Tibial nerve (tissue), 4 donors: ENCODE measurements at places on chromosomes 13 and 19. TPM values are rescaled to one million over a fixed set of nuclear protein-coding genes. Genes with fewer than 3 reads are reported as not detected.

ZNF98 gene
- 9.4 TPM for total RNA-seq

SYCN gene
- not detected for total RNA-seq

OLFM4 gene
- 1.7 TPM for total RNA-seq

VMAC gene
- 8.3 TPM for total RNA-seq

RPL18 gene
- 2,285 TPM for total RNA-seq

- H3K4me1 ChIP-seq: no peaks in the 10 kb centered on the region
- H3K36me3 ChIP-seq: no peaks in the 10 kb centered on the region
- no peak overlapping the region for H3K27ac ChIP-seq
- no peak for DNase-seq
These were observed 45.7 kb downstream of the CD320 start for GRCh38 chr19:8262431-8262830.

- no peak for DNase-seq
- H3K27me3 ChIP-seq: no peaks in the 10 kb centered on the region
- H3K4me3 ChIP-seq: no peak overlapping the region
- H3K36me3 ChIP-seq: no peaks in the 10 kb centered on the region
These were observed 4.0 kb upstream of the ZNF222 start for GRCh38 chr19:44021221-44021620.

DNA sequence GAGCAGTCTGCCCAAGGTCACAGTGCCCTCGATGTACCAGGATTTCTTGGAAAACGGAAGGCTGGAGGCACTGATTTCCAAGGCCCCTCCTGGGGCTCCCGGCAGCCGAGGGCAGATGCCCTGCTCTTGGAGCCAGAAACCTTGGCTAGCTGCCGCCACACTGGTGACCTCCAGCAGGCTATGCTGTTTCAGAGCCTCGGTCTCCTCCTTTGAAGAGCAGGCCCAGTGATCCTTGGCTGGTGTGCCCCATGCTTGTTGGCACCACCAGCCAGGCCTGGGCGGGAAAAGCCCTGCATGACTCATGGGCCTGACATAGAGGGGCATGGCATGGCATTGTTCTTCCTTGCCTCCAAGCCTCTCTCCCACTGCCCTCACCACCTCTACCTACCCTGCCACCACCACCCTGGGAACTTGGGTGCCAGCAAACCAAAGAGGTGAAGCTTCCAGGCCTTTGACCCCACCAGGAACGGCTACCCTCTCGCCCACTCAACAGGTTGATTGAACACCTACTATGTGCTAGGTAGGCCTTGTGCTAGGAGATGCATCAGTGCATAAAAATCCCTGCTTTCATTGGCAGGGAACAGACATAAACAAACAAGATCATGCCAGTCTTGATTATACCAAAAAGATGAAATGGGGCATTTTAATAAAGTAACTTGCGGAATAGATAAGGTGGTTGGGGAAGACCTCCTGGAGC is 1.6 kb upstream of the CLEC11A start:
- DNase-seq: no peak
- no peaks in the 10 kb centered on the region for H3K27me3 ChIP-seq
- H3K36me3 ChIP-seq: no peaks in the 10 kb centered on the region
- no peak overlapping the region for H3K4me3 ChIP-seq
- H3K27ac ChIP-seq: no peak overlapping the region
- H3K4me1 ChIP-seq: peaks cover 25% of the 10 kb centered on the region

GRCh38 chr13:89812856-89813255 is 1534.6 kb upstream of the MIR17HG start:
- H3K36me3 ChIP-seq: no peaks in the 10 kb centered on the region
- H3K27me3 ChIP-seq: no peaks in the 10 kb centered on the region

- H3K36me3 ChIP-seq: no peaks in the 10 kb centered on the region
- no peak for DNase-seq
- H3K4me3 ChIP-seq: no peak overlapping the region
- no peaks in the 10 kb centered on the region for H3K4me1 ChIP-seq
- H3K27me3 ChIP-seq: no peaks in the 10 kb centered on the region
These were observed 516.6 kb upstream of the NBEA start for GRCh38 chr13:34425327-34425949.

GRCh38 chr13:67943116-67943515 is 713.0 kb upstream of the PCDH9 start:
- no peak for DNase-seq
- no peaks in the 10 kb centered on the region for H3K27me3 ChIP-seq
- H3K36me3 ChIP-seq: no peaks in the 10 kb centered on the region
- H3K4me3 ChIP-seq: no peak overlapping the region

- DNase-seq: no peak
- no peak overlapping the region for H3K4me3 ChIP-seq
- peaks cover 80% of the 10 kb centered on the region for H3K4me1 ChIP-seq
- no peak overlapping the region for H3K27ac ChIP-seq
- no peaks in the 10 kb centered on the region for H3K27me3 ChIP-seq
These were observed 1.5 kb downstream of the ZNF581 start for GRCh38 chr19:55644842-55645511.

DNA sequence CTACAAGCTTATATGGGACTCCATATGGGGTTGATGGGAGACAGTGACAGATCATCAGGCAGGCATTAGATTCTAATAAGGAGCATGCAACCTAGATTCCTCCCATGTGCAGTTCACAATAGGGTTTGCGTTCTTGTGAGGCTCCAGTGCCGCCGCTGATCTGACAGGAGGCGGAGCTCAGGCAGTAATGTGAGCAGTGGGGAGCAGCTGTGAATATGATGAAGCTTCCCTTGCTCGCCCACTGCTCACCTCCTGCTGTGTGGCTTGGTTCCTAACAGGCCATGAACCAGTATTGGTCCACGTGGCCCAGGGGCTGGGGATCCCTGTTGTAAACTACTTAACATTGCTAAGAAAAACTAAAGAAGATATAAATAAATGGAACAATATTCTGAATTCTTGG is 378.4 kb downstream of the KCNRG start:
- H3K4me1 ChIP-seq: no peaks in the 10 kb centered on the region
- H3K4me3 ChIP-seq: no peak overlapping the region
- H3K27ac ChIP-seq: no peak overlapping the region
- H3K27me3 ChIP-seq: no peaks in the 10 kb centered on the region
- no peaks in the 10 kb centered on the region for H3K36me3 ChIP-seq

- no peaks in the 10 kb centered on the region for H3K27me3 ChIP-seq
- H3K27ac ChIP-seq: no peak overlapping the region
- H3K4me3 ChIP-seq: no peak overlapping the region
- H3K4me1 ChIP-seq: no peaks in the 10 kb centered on the region
These were observed 29.9 kb downstream of the ZDHHC20 start for GRCh38 chr13:21429211-21429610.

DNA sequence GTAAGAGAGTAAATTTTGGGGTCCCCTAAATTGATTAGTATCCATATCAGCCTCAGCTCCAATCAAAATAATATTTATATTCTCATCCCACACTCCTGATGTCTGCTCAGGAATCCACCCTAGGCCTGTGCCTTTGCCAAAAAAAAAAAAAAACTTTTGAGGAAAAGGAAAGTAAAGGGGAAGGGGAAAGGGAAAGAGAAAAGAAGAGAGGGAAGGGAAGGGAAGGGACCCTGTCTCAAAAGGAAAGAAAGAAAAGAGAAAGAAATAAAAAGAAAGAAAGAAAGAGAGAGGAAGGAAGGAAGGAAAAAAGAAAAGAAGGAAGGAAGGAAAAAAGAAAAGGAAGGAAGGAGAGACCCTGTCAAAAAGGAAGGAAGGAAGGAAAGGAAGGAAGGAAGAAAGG is 91.8 kb upstream of the CACNA1A start:
- H3K36me3 ChIP-seq: no peaks in the 10 kb centered on the region
- no peak overlapping the region for H3K27ac ChIP-seq
- no peak for DNase-seq
- H3K27me3 ChIP-seq: peaks cover 5% of the 10 kb centered on the region

GRCh38 chr19:51227966-51228365 is 3.1 kb downstream of the CD33 start:
- no peaks in the 10 kb centered on the region for H3K36me3 ChIP-seq
- H3K27ac ChIP-seq: no peak overlapping the region
- no peak overlapping the region for H3K4me3 ChIP-seq
- no peaks in the 10 kb centered on the region for H3K27me3 ChIP-seq
- no peak for DNase-seq
- no peaks in the 10 kb centered on the region for H3K4me1 ChIP-seq

DNA sequence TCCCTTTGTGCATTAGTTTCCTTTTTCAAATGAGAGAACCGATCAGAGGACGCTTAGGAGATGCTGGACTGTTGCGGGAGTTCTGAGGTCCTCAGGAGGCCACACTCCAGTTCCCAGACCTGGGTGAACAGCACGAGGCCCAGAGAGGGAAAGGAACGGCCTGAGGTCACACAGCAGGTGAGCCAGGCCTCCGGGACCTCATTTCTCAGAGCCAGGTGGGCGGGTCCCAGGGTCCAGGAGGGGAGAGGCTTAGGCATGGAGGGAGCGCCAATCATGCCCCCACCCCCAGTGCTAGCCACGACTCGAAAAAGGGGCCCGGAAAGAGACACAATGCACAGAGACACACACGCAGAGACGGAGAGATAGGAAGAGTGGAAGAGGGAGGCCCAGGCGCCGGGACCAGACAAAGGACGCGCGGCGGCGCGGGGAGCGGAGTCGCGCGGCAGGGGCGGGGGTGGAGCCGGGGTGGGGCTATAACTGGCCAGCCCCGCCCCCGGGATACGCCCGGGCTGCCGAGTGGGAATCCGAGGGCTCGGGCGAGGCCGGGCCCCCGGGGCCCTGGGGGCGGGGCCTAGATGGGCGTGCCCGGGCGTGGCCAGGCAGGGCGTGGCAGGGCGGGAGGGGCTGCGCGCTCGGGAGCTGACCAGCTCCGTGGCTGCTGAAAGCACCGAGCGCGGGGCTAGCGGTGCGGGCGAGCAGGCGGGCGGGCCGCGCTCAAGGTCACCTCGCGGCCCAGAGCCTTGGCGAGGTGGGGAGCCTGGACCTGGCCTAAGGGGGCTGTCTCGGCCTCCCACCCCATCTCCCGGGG is 1.6 kb downstream of the ELAVL3 start:
- H3K4me3 ChIP-seq: no peak overlapping the region
- peaks cover 6% of the 10 kb centered on the region for H3K36me3 ChIP-seq
- no peak for DNase-seq
- peaks cover 53% of the 10 kb centered on the region for H3K27me3 ChIP-seq

DNA sequence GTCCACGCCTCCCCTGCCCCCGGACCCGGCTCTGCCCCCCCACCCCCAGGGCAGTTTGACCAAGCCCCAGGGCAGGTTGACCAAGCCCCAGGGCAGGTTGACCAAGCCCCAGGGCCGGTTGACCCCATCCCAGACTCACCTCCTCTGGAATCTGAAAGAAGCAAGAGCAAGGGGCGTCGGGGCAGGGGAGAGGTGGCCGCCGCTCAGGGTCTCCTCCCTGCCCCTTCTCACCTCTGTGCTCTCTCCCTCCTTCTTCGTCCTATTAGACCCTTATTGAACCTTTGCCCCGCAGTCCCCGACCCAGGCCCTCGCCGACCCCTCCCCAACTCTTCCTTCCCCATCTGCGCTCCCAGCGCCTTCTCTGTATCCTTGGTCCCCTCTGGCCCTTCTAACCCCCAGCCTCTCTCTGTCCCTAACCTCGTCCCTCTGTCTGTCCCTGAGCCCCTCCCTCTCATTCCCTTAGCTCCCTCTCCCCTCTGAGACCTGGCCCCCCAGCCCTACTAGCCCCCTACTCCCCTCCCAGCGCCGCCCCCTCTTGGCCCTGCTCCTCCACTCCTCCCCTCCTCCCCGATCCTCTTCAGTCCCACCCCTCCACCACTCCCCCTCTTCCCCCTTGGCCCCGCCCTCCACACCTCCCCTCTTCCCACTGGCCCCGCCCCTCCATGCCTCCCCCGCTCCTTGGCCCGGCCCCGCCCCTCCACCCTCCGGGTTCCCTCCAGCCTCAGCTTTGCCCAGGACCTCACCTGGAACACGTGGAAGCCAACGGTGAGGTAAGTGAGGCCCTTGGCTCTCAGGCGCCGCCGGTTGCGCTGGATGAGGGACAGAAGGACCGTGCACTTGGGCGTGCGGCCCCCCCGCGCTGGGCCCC is 7.6 kb downstream of the CAPN12 start:
- H3K36me3 ChIP-seq: peaks cover 7% of the 10 kb centered on the region
- H3K27ac ChIP-seq: peak overlapping the region; percentile 63
- DNase-seq: no peak

DNA sequence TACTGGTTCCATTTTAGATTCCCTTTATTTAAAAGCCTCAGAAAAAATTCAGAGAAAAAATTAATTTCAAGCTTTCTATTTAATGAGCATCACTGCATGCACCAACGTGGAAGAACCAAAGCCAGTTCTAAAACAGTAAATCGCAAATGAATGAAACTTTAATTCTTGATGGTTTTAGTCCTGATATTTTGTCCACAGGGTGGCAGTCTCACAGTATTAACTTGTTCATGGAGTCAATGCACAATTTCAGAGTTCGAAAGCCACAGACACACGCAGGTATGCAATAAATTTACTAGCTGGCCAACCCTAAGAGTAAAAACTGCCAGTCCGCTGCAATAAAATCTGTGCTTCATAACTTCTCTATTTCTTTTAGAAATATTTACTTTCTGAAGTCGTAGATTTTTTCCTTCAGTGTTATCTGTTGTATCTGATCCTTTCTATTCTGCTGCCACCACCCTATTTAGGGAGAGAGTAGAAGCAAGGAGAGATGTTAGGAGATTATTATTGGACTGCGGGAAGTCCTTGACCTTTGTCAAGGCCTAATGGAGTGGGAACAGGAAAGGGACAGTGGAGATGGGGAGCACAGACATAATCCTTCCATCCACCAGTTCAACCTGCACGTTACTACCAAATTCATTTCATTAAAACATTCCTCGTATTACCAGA is 7.0 kb upstream of the WBP4 start:
- DNase-seq: no peak
- no peaks in the 10 kb centered on the region for H3K27me3 ChIP-seq
- H3K36me3 ChIP-seq: no peaks in the 10 kb centered on the region
- H3K4me3 ChIP-seq: no peak overlapping the region
- H3K4me1 ChIP-seq: no peaks in the 10 kb centered on the region

DNA sequence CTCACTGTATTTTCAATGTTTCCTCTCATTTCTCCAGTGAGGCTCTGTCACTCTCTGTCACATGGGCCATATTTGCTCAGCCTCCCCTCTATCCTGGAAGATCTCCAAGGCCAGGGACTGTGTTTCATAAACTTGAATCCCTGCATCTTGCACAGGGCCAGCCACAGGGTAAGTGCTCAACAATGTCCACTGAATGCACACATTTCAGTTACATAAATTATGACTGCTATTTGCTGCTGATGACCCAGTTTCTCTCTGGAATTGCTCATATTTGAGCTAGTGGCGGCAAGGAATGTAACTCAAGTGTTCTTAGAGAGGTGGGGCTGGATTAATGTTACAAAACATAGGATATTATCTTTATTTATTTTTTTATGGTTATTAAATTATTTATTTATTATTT is 6.1 kb downstream of the CLC start:
- H3K4me1 ChIP-seq: no peaks in the 10 kb centered on the region
- no peak overlapping the region for H3K4me3 ChIP-seq
- DNase-seq: no peak
- H3K36me3 ChIP-seq: no peaks in the 10 kb centered on the region
- H3K27ac ChIP-seq: no peak overlapping the region

DNA sequence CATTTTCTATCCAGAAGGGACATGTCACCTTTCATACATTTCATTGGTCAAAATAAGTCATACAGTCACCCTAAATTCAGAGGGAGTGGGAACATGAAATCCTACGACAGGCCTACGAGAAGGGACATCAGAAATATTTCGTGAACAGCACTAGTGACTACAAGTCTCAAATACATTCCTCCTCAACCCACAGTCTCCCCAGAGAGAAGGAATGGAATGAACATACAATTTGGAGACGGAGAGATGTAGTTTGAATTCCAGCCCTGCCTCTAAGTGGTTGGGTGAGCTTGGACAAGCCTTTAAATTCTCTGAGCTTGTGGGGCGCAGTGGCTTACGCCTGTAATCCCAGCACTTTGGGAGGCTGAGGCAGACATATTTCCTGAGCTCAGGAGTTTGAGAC is 9.9 kb downstream of the SERTM1 start:
- peaks cover 3% of the 10 kb centered on the region for H3K27me3 ChIP-seq
- no peak overlapping the region for H3K4me3 ChIP-seq
- H3K36me3 ChIP-seq: no peaks in the 10 kb centered on the region
- no peak for DNase-seq
- no peaks in the 10 kb centered on the region for H3K4me1 ChIP-seq
